ENCODE measurements at places on chromosomes 6 and 20.

- no peak for DNase-seq
Observed at GRCh38 chr6:55016261-55016660, 158.1 kb upstream of the HCRTR2 start.

DNA sequence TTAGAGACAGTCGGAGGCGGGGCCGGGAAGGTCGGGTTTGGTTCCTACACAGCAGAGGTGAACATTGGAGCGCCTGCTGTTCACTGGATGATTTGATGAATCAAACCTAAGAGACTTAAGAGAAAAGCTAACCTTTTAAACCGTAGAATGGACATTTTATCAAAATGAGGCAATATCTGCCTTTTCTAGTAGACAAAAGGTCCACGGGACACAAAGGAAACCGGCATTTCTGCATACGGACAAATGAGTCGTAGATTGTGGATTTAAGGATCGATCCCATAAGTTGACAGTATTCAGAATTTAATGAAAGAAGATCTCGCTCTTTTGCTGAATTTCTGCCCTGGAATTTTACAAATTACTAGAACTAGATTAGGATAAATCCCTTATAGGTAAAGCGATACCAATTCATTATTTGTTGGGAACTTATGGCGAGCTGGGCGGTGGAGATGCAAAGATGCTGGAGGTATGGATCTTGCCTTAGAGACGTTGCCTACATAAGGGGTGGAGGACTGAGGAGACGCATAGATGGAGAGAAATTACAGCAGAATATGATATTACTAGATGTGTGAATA, 400 bp downstream of the PAK1IP1 start:
- DNase-seq = no peak

GRCh38 chr6:152305672-152306071, 331.5 kb downstream of the SYNE1 start:
- DNase-seq = no peak

DNA sequence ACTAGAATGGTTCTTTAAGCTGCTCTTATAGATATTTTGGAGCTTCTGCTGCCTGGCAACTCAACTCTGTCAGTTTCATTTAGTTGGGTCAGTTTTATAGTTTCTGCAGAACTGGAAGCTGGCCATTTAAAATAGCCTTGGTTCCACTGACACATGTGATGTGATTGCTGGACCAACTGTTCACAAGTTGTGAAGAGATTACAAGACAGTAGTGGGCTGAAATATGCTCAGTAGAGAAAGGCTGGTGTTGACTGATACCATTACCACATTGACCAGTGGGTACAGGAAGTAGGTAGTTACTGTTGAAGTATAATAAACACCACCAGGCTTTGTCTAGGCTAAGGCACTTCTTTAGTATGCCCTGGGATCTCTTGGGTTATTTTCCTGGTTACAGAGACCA, 39.0 kb downstream of the BCKDHB start:
- DNase-seq = no peak

DNA sequence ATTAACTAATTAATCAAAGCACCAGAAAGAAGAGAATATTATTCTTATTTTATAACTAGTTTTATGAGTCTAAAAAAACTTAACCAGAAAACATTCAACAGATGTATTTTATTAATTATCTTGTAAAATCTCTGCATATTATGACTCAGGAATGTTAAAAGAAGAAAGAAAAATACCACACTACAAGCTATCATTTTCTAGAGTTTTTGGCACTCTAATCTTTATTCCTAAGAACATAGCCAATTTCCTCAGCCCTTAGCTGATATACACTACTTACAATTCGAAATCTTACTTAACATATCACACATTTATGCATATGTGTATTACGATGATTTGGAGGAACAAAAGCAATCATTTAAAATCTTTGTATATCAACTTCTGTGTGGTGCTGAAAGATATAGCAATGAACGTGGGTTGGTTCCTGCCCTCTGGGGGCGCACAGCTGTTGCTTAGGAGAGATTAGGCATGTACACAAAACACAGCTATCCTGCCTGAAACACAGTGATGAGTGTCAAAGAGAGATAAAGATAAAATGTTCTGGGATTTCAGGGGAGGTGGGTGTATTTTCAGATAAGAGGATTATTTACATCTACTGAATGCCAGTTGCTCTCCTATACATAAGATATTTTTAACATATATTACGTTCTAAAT, 404.5 kb downstream of the SYNE1 start:
- DNase-seq = no peak

DNA sequence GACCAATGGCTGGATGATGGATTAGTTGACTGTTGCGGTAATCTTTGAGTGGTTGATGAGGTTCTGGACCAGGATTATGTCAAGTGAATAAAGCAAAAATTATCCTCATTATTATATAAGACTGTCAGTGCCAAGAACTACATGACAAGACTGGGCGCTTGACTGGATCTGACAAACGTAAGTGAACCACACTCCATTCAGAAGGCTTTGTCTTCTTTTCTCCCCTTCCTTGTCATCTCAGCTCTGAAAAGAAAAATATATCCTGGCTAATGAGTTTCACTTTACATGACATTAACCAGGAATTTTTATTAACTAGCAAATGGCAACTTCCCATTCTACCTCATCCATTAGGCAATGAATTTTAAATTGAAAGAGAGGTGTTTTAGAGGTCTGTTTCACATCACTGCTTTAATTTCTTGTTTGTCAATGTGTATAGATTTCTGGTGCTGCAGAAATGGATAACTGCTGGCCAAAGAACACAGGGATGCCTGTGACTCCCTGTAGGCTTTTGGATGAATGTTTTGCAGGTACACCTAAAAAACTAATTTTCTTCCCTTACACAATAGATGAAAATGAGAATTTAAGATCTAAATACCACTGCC, 150.1 kb downstream of the ELOVL4 start:
- no peak for DNase-seq

- DNase-seq = no peak
Observed at GRCh38 chr6:90859056-90859455, 272.2 kb upstream of the MAP3K7 start.

- no peak for DNase-seq
Observed at GRCh38 chr6:70151616-70152015, 151.3 kb downstream of the COL9A1 start.

DNA sequence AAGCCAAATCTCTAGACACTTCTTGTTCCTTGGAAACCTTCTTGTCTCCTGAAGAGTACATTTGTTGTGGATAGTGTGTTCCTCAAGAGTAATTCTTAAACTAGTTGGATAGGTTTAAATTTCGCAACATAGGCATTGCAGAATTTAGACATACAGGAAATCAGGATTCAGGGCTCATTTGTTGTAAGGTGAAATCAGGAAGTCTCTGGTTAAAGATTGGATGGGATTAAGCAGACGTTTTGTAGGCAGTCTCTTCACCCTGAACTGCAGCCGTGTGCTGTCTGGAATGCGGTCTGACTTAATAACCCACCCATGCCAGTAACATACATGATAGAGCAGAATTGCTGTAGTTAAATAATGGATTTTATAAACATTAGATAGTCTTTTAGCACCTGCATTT, 21.7 kb downstream of the HIVEP1 start:
- no peak for DNase-seq

GRCh38 chr6:65112435-65112834, 594.6 kb downstream of the EYS start:
- DNase-seq = no peak

- no peak for DNase-seq
Observed at GRCh38 chr20:34843421-34843820, 18.0 kb upstream of the NCOA6 start.

GRCh38 chr6:31111712-31112111, 663 bp downstream of the C6orf15 start:
- no peak for DNase-seq

DNA sequence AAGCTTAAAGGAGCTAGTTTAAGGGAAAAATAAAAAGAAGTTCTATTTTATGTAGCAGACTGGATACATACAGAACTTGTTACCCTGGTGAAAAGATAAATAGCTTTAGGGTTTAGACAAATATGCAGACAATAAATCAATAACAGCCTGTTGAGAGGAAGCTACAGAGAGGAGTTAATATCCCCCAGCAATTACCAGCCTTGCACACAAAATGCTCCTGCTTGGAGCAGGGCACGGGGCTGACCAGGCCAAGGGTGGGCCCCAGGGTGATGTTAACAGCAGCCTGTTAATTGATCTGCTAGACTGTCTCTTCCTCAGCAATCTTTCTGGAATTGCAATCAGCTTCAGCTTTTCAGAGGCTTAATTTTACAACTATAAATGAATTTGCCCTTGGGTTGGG, 125.1 kb upstream of the SOX4 start:
- DNase-seq = no peak

DNA sequence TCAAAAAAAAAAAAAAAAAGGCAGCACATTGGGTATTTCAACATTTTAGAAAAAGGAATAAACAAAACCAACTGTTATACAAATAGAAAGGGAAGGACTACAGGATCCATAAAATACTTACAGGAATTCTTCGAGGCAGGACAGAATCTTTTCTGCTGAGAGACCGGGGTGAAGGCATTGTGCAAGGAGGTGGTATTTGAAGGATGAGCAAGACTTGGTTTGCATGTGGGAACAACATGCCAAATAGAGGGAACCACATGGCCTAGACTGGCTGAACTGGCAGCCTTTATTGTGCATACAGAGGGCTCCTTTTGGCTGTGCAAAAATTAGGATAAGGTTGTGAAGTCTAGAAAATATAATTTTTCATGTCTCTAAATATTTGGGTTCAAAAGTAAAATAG, 62.9 kb downstream of the SCAND1 start:
- DNase-seq = no peak

DNA sequence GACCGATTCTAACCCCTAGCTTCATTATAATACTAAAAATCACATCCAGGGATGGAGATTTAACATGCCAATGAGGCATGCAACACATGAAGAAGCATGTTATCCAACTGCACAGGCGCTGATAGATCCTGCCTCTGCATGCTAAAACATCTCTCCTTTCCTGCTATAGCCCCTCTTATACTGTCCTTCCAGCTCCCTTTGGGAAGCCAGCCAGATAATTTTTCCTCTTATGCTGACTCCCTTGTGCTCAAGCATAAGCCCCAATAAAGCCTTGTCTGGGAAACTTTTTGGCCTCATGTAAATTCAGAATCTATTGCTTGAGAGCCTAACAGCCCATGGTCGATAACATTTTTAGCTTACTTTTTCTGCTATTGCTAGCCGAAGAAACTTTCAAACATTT, 404.3 kb downstream of the EPM2A start:
- DNase-seq = no peak

- DNase-seq = no peak
Observed at GRCh38 chr6:170282512-170283158, 8.2 kb downstream of the DLL1 start.

DNA sequence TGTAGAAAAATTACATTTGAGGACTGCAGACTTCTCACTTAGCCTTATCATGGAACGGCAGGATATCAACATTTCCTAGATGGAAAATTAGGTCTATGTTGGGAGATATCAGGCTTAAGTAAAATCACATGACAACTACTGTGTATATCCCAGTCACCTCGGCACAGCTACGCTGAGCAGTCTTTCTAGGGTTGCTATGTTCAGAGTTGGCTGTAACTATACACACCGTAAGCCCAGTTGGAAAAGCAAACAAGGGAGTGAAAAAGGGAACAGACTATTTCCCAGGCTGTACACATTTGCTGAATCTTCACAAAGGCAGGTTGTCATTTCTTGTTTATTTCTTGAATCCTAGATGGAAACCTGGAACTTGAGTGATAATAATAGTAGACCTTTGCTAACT, 80.7 kb upstream of the PTPRK start:
- no peak for DNase-seq

- no peak for DNase-seq
Observed at GRCh38 chr6:5084360-5084780, 771 bp upstream of the PPP1R3G start.

- no peak for DNase-seq
Observed at GRCh38 chr6:165937564-165938358, 229.9 kb downstream of the TBXT start.

DNA sequence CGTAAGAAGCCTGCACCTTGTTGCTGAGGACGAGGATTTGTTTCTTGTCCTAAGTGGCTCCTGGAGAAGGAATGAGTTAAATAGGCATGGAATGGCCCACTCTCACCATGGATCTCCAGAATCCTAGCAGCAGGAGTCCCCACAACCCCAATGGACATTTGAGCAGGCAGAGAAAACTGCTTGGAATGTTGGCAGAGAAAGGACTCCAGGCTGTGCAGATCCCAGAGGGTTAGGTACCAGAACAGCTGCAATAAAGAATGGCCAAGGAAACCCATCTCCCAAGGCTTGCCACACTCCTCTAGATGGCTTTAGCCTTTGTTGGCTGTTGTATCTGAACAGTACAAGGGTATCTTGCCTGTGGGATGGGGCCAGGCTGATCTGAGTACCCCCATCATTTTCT, 1415.7 kb upstream of the ADGRB3 start:
- DNase-seq = no peak

DNA sequence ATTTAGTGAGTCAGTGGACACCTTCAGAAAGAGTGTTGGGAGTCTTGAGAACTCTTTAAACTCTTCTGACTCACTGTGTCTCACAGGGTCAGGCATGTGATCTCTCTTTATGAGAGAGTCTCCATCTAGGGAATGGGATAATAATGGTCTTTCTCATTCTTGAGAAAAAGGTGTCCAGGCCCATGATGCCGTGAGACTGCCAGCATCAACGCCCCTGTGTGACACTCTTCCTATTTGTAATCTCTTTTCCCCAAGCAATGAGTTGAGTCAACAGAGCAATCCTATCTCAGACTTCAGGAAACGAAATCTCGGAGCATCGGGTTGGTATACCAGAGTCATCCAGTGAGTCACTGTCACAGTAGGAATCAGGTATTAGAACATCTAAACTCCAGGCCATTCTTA, 82.3 kb upstream of the BMP2 start:
- DNase-seq = no peak

GRCh38 chr20:50392138-50392866, 117.9 kb upstream of the PTPN1 start:
- no peak for DNase-seq

DNA sequence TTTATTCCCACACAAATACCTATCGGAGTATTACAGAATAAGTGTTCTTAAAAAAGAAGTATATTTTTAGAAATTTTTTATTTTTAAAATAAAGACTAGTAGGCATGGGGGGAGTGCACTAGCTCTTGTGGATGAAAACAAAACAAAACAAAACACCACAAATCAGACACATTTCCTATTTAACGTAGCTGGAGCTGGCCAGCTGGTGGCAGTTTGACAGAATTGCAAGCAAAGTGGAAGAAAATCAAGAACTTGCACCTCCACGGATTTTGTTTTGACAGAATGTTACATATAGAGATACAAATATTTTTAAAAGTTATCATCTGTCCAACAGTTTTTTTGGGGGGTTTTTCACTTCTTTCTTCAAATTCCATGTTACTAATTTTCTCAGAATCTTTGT, 63.6 kb upstream of the SNRPB2 start:
- DNase-seq = no peak

- no peak for DNase-seq
Observed at GRCh38 chr6:101391772-101392585, 1.5 kb upstream of the GRIK2 start.
